ENCODE measurements at places on chromosomes 13 and 19.

DNA sequence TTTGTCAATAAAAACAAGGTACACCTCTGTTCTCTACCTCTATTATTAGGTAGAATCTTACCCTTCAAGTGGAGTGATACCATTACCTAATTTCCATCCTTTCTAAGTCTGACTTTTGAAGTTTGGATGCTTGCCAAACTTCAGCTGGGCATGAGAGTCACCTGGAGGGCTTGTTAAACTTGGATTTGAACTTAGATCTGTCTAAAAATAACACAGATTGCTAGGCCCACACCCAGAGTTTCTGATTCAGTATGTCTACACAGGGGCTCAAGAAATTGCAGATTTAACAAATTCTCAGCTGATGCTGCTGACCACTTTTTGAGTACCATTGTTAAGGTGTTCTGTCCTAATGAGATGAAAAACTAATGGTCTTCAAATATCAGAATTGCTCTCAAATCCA lies 512.2 kb downstream of the LMO7 start:
- DNase-seq, result no peak
- no peaks in the 10 kb centered on the region for H3K4me1 ChIP-seq
- H3K27me3 ChIP-seq, result no peaks in the 10 kb centered on the region
- no peak overlapping the region for H3K27ac ChIP-seq
- no peaks in the 10 kb centered on the region for H3K36me3 ChIP-seq
- H3K4me3 ChIP-seq, result no peak overlapping the region

DNA sequence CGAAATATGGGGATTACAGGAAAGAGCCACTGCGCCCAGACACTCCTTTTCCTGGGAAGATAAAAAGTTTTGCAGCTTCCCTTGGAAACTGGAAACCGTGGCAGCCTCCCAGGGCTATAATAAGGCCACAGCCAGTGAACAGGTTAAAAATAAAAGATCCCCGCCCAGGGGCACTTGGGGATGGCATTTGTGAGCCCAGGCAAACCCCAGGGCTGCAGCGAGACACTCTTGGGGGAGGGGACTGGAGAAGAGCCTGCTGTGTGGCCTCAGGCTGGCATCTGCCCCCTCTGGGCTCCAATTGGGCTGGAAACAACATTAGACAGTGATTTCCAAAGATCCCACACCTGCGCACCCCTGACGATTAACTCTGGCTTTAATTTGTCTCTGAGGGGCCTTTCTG lies 11.2 kb downstream of the FEM1A start:
- no peaks in the 10 kb centered on the region for H3K27me3 ChIP-seq
- no peaks in the 10 kb centered on the region for H3K4me1 ChIP-seq
- H3K4me3 ChIP-seq, result no peak overlapping the region
- DNase-seq, result no peak
- H3K36me3 ChIP-seq, result no peaks in the 10 kb centered on the region

GRCh38 chr13:65789815-65790214 lies 1440.3 kb downstream of the PCDH9 start:
- DNase-seq, result no peak
- no peaks in the 10 kb centered on the region for H3K36me3 ChIP-seq
- H3K27me3 ChIP-seq, result no peaks in the 10 kb centered on the region
- no peaks in the 10 kb centered on the region for H3K4me1 ChIP-seq

- H3K27me3 ChIP-seq, result no peaks in the 10 kb centered on the region
- H3K4me1 ChIP-seq, result peaks cover 33% of the 10 kb centered on the region
- H3K27ac ChIP-seq, result peak overlapping the region; percentile 95
- H3K36me3 ChIP-seq, result no peaks in the 10 kb centered on the region
- H3K4me3 ChIP-seq, result peak overlapping the region; percentile 45
- DNase-seq, result no peak
Measured at GRCh38 chr13:27170221-27170515, 1.4 kb downstream of the USP12 start.
